ENCODE measurements at places on chromosomes 13 and 19.

GRCh38 chr13:54536112-54536511, 1507.5 kb downstream of the OLFM4 start:
- no peak for DNase-seq

DNA sequence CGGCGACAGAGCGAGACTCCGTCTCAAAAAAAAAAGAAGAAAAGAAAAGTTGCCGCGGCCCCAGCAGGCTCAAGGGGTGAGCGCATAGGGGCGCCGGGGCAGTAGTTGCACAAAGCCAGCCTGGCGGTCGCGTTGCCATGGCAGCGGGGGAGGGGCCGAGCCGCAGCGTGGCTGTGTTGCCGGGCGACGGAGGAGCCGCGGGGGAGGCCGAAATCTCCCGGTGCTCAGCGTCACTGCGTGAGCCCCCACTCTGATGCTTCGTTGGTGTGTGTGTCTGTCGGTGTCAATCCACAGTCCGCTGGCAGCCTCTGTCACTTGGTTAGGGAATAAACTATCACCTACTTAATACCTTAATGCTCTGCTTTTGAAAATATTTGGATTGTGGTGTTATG, 82.9 kb upstream of the C1QTNF9B start:
- DNase-seq, result peak; percentile 17

DNA sequence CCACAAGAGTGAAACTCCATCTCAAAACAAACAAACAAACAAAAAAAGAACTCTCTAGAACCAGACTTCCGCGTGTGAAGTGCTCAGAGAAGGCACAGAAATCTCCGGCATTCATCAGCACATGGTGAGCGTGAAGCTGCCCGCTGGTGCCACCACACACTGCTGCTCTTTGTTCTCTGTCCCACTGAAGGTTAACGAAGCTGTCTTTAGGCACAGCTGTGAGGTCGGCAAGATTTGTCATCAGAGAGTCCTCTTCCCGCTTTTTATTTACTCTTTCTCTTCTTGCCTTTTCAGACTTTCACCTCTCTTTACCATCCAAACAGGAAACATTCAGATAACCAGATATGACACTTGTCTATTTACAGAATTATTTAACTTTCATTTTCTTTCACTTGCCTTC, 115.2 kb upstream of the ARGLU1 start:
- no peak for DNase-seq

DNA sequence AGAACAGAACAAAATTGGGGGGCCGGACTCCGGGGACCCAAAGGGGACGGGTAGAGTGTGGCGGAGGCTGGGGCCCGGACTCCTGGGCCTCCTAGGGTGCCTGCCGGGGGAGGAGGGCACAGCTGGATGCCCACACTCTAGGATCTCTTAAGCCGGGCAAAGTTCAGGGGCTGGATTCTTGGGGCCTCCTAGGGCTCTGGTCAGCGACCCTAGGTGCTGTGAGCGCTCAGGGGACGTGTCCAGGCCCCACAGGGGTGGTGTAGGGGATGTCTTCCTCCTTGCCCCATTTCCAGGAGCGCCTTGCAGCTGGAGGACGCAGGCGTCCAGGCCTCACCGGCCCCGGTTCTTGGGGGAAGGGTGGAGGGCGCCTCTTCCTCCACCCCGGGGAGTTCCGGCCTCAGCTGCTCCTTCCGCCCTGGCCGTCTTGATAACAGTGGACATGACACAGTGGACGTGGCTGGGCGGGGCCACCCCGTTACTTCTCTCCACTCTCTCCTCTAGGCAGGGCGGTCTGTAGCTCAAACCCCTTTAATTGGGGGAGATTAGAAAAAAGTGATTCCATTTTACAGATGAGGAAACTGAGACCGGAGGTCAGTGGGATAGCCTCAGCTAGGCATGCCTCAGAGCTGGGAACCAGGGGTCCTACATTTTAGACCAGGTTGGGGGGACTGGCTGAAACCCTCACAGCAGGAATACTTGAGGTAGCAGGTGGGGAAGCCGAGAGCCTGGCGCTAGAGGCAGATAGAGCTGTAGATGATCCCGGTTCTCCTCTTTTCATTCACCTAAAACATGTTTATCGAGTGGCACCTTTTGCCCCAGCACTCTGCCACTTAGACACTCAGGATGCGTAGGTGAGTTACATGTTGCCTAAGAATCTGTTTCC, 705 bp downstream of the STXBP2 start:
- DNase-seq, result peak; percentile 25

GRCh38 chr19:33143897-33144405, 12.0 kb downstream of the WDR88 start:
- peak; percentile 98 for DNase-seq

- DNase-seq, result no peak
These were observed 2.7 kb downstream of the RGCC start for GRCh38 chr13:41460074-41460465.

DNA sequence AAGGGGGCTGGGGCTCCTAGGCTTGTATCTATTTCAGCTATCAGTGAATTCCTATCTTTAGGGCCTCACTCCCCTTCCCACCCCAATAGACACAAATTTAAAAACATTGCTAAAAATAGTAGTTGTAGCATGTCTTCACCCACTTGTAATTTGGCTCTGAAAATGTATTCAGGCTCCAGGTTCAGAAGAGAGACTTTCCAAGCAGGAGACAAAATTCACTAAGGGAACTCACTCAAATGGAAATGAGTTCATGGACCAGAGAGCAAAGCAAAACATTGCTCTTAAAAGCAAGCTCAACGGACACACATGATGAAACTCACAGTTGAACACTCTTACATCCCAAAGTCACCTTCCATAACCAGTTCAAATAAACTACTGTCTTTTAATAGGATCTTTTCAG, 36.8 kb downstream of the PHF11 start:
- DNase-seq, result no peak
